ENCODE measurements at places on chromosomes 2 and 18. TPM values are rescaled to one million over a fixed set of nuclear protein-coding genes. Genes with fewer than 3 reads are reported as not detected.

ERBB4 gene
- not detected for total RNA-seq

- no peaks in the 10 kb centered on the region for H3K36me3 ChIP-seq
- H3K4me1 ChIP-seq = peaks cover 18% of the 10 kb centered on the region
- peak overlapping the region; percentile 73 for H3K4me3 ChIP-seq
- DNase-seq = no peak
- peak overlapping the region; percentile 91 for H3K27ac ChIP-seq
Measured at GRCh38 chr2:70523996-70524965, 29.3 kb downstream of the TGFA start.

DNA sequence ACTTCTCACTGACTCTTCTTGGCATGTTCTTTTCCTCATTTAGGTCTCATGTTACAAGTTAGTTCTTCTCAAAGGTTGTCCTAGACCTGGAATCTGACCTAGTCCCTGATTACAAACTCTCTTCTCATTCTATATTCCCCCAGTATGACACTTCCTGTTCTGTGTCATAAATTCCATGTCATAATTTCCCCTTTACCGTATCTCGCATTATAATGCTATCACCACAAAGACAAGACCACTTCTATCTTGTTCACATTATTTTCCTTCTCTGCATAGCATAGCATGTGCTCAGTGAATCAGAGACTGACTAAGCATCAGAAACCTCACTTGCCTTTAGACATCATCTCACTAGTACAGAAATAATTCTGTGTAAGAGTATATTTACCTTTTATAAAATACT is 63.6 kb upstream of the CAVIN2 start:
- H3K27ac ChIP-seq = no peak overlapping the region
- no peak overlapping the region for H3K4me3 ChIP-seq
- H3K27me3 ChIP-seq = peaks cover 44% of the 10 kb centered on the region
- no peak for DNase-seq
- H3K36me3 ChIP-seq = no peaks in the 10 kb centered on the region
- H3K4me1 ChIP-seq = no peaks in the 10 kb centered on the region

DNA sequence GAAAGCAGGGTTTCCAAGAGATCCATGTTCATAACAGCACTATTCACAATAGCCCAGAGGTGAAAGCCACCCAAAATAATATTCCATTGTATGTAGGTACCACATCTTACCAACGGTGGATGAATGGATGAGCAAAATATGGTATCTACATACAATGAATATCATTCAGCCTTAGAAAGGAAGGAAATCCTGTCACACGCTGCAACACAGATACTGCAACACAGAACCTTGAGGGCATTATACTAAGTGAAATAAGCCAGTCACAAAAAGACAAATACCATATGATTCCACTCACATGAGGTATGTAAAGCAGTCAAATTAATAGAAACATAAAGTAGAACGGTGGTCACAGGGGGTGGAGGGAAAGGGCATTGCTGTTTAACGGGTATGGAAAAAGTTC is 155.7 kb downstream of the DTNB start:
- peaks cover 11% of the 10 kb centered on the region for H3K4me1 ChIP-seq
- no peak overlapping the region for H3K27ac ChIP-seq
- H3K4me3 ChIP-seq = no peak overlapping the region
- H3K36me3 ChIP-seq = peaks cover 9% of the 10 kb centered on the region
- H3K27me3 ChIP-seq = no peaks in the 10 kb centered on the region

SERPINB11 gene
- not detected for total RNA-seq

DNA sequence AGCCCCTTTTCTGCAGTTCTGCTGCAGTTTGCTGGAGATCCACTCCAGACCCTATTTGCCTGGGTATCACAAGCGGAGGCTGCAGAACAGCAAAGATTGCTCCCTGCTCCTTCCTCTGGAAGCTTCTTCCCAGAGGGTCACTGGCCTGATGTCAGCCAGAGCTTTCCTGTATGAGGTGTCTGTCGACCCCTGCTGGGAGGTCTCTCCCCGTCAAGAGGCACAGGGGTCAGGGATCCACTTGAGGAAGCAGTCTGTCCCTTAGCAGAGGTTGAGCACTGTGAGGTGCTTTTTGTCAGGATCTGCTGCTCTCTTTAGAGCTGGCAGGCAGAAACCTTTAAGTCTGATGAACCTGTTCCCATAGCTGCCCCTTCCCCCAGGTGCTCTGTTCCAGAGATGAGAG is 42.0 kb upstream of the MYL1 start:
- no peak overlapping the region for H3K4me3 ChIP-seq
- no peak for DNase-seq
- no peaks in the 10 kb centered on the region for H3K36me3 ChIP-seq
- H3K27me3 ChIP-seq = no peaks in the 10 kb centered on the region
- no peak overlapping the region for H3K27ac ChIP-seq
- H3K4me1 ChIP-seq = no peaks in the 10 kb centered on the region

DNA sequence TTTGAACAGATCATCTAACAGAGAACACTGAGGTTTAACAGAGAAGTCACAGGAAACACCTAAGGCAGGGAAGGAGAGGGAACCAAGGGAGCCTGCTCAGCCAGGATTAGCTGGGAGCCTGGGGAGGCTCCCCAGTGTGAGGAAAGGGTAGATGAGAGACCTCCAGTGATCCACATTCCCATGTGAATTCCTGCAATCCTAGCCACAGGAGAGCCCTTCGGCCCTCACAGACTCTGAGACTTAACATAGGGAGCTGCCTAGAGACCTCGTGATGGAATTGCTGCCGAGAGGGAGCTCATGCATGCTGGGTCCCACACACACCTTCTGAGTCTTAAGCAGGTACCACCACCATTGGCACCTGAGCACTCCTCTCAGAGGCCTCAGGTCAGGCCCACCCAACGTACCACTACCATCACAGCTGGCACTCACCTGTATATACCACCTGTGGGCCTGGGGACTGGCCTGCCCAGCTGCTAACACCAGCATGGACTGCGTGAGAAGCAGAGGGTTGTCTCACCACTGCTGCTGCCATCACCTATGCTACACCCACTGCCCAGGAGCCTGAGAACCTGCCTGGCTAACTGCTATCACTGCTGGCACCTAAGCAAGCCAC is 225.9 kb upstream of the RASGRP3 start:
- peaks cover 6% of the 10 kb centered on the region for H3K27me3 ChIP-seq
- H3K4me1 ChIP-seq = peaks cover 2% of the 10 kb centered on the region
- H3K4me3 ChIP-seq = no peak overlapping the region
- H3K36me3 ChIP-seq = no peaks in the 10 kb centered on the region
- no peak overlapping the region for H3K27ac ChIP-seq
- no peak for DNase-seq

- H3K4me3 ChIP-seq = peak overlapping the region; percentile 34
- peak overlapping the region; percentile 93 for H3K27ac ChIP-seq
- H3K4me1 ChIP-seq = peaks cover 50% of the 10 kb centered on the region
- H3K27me3 ChIP-seq = no peaks in the 10 kb centered on the region
- DNase-seq = no peak
Measured at GRCh38 chr2:197159661-197160211, 150.8 kb downstream of the ANKRD44 start.

DNA sequence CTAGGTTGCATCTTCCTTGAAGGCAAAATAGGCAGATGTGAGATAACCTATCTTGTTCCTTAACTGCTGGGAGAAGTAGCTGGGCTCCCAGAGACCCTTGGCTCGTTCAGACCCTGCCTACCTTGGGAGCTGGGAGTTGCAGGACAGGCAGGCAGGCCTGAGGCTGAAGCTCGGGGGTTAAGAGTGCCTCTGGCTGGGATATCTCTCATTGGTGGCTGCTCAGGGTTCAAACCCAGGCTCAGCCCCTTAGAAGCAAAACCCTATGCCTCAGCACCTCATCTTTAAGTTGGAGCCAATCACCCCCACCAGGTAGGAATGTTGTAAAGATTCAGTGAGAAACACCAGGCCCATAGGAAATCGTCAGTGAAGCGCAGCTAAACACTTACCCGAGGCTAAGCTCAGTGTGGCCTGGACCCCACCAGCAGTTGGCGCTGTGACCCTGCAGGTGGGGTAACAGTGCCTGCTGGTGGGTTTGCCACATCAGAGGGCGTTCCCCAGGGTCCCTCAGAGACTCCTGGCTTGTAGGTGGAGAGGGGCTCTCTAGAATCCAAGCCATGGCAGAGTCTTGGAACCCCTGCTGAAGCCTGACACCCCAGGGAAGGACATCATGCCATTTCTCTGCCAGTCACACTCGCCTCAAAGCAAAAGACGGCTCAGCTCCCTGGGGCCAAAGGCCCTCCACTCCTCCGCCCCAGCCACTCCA is 54.6 kb upstream of the GPR17 start:
- peaks cover 2% of the 10 kb centered on the region for H3K36me3 ChIP-seq
- no peak overlapping the region for H3K27ac ChIP-seq
- no peaks in the 10 kb centered on the region for H3K27me3 ChIP-seq
- no peak overlapping the region for H3K4me3 ChIP-seq
- peaks cover 2% of the 10 kb centered on the region for H3K4me1 ChIP-seq
- DNase-seq = peak; percentile 37

DNA sequence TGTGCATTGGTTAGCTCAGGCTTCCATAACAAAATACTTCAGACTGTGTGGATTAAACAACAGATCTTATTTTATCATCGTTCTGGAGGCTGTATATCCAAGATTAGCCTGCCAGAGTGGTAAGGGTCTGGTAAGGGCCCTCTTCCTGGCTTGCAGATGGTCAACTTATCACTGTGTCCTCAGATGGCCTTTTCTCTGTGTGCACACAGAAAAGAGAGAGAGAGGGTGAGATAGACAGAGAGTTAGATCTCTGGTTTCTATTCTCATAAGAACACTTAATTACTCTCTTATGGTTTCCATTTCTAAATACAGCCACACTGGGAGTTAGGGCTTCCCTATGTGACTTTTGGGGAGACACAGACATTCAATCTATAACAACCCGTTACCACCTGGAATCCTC is 1003.5 kb downstream of the TSN start:
- no peaks in the 10 kb centered on the region for H3K36me3 ChIP-seq
- DNase-seq = no peak
- no peak overlapping the region for H3K4me3 ChIP-seq
- no peaks in the 10 kb centered on the region for H3K4me1 ChIP-seq
- no peak overlapping the region for H3K27ac ChIP-seq

GRCh38 chr2:153871231-153872221 is at the start of gene GALNT13:
Gene GALNT13, plus strand, starts transcription at chr2:153871922.
- no peak within 1 kb of the TSS for H3K27ac ChIP-seq
- H3K27me3 ChIP-seq = peaks cover 7% of the 10 kb centered on the region
- no peaks in the 10 kb centered on the region for H3K4me1 ChIP-seq
- DNase-seq = no peak

PROKR1 gene
- total RNA-seq = not detected

All from T-helper 17 cell (primary cell).